HL-60 (cell line): ENCODE measurements at places on chromosomes 7 and 10.

- DNase-seq: no peak
Measured at GRCh38 chr7:81231301-81231838, 312.5 kb upstream of the SEMA3C start.

GRCh38 chr7:18225067-18225466 is 197.4 kb upstream of the PRPS1L1 start:
- DNase-seq: no peak

GRCh38 chr10:112177247-112177646 is 6.3 kb downstream of the GPAM start:
- no peak for DNase-seq

DNA sequence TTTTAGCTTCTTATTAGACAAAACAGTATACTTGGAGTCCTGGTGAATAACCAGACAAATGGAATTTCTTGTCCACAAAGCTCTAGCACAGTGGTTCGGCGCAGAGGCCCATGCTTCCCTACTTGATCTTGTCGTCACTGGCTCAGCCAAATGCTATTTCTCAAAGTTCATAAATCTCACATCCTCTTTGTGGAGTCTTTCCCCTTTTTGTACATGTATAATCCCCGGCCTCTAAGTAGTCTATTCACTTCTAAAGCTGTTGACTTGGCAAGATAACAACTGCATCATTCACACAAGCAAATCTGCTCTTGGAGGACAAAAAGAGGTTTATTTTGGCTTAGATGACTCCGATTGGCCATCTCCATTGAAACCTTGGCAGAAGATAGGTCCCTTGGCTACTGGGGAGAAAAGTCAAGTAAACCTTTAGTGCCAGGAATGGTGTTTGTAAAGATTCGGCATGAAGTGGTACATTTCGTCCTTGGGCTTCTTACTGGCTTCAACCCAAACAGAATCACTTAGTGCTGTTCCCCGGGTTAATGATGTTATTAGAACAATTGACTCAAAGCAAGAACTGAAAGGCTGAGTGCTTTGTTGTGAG is 5.1 kb upstream of the AKR1E2 start:
- no peak for DNase-seq

DNA sequence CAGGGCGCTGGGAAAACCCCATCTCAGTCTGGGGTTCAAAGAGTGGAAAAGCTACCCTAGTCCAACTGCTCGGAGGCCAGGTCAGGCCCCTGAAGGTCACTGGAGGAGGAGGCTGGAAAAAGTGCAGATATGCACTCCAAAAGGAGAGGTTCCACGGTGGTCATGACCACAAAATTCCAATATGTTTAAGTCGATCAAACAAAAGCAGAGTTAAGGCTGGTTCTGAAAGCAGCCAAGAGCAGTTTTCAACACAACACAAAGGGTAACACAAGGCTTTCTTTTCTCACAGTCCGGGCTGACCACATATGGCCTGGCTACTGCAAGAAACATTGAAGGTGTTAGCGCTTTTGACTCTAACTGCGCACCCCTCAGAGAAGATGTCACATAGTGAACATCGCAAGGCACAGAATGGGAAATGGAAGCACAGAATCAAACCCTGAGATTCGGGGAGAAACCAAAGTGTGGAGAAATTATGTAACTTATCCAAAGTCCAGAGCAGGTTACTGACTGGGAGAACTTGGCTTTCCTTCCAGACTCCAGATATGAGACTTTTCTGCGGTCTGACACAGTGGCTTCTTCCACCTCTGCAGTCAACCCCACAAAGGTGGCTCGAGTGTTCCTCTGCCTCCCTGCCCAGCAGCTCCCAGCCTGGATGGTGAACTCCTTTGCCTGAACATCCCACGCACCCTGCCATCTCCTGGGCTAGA is 1.3 kb upstream of the GRB10 start:
- DNase-seq: no peak

GRCh38 chr10:122949296-122949695 is 4.7 kb downstream of the C10orf88 start:
- no peak for DNase-seq

- no peak for DNase-seq
Measured at GRCh38 chr10:88181902-88182600, 318.6 kb downstream of the PTEN start.

DNA sequence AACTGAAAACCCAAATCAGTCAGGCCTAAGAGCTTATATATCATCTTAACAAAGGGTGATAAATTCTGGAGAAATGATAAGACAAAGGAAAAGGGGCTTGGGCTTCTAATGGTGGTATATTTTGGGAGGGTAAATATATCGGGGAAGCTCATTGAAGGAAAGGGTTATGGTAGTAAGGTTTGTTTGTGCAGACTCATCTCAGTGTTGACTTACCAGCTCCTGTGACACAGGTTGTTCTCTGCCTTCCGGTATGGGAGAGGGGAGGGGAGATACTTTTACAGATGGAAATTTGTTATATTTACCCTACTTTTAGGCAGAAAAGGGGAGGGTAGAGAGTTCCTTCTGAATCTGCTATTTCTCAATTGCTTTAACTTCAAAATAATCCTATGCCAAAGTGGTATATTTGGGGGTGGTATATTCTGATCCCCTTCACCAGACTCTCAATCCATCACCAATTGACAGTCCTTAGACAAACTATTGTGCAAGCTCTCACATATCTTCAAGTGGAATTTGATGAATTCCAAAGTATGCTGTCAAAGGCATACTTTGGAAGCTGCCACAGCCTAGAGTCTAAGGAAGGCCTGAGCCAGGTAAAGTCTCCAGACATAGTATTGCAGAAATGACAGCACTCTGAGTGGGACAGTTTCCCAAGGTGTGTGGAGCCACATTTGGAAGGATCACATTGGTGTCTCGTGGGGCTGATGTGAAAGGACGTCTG is 13.3 kb upstream of the PAPSS2 start:
- no peak for DNase-seq

GRCh38 chr10:131658476-131659110 is 242.2 kb upstream of the PPP2R2D start:
- DNase-seq: no peak

DNA sequence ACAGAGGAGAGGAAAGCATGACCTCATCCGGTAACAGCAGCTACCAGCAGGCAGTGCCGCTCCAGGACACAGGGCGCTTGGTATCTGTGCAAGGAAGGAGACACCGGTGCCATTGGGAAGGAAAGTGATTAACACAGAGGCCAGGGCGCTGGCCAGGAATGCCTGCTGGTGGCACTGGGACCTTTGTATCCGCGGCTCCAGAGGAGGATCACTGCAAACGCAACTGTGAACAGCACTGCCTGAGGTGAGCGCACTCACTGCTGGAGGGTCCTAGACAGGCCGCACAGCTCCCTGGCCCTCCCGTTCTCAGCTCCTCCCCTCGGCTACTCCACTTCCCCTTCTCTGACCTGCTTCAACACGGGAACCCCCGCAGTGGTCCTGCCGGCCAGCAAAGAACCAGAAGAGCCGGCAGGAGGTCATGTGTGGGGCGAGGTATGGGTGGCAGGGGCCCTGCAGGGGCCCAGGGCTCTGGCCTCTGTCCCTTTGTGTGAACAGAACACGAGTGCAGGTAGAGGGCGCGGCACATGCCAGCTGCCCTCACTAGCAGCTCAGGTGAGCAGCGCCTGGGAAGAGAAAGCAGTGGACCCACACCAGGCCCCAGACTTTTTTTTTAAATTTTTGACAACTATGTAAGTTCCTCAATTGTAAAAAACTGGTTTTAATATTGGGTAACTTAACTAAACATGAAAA is 107.6 kb downstream of the VIPR2 start:
- DNase-seq: no peak

DNA sequence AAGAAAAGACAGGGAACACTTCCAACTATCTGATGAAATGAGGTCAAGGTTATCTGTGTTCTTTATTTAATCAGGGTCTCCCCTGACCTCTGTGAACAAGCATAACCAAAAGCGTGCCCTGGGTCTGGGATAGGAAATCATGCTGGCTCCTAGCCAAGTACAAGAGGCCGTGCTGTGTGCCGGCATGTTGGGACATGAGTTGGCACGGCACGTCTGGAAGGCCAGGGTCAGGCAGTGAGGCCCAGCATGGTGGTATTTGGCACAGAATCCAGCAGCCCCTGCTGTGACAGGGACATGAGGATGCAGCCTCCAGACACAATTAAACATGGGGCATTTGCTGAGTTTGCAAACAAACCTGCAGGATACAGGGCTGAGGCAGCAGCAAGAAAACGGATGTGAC is 320.4 kb downstream of the PLXNA4 start:
- no peak for DNase-seq

GRCh38 chr10:75019370-75019769 is 92.1 kb upstream of the SAMD8 start:
- peak; percentile 26 for DNase-seq

DNA sequence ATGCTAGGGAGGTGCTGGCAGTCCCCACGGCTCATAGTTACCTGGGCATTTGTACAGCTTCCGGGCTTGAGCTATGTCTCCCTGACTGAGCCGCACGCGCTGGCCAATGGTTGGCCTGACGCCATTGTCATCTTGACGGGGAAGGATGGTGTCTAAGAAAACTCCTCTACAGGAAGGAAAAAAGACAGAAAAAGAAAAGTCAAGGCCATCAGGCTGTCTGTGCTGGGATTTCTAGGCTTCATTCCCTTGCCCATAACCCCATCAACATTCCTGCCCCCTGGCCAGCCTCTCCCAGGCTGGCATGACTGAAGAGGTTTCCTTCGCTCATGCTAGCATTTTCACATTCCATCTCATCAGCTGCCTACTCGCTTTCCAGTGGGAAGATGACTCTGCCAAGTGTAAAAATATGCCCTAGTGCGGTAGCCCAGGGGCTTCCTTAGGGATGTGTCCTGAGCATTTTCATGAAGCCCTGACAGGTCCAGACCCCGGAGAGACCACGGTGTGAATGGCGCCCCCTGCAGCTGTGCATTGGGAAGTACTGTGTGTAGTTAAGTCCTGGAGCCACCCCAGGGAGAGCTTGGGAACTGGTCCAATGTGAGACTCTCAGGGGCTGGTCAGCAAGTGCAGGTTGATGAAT is 54.5 kb upstream of the OPALIN start:
- DNase-seq: no peak

DNA sequence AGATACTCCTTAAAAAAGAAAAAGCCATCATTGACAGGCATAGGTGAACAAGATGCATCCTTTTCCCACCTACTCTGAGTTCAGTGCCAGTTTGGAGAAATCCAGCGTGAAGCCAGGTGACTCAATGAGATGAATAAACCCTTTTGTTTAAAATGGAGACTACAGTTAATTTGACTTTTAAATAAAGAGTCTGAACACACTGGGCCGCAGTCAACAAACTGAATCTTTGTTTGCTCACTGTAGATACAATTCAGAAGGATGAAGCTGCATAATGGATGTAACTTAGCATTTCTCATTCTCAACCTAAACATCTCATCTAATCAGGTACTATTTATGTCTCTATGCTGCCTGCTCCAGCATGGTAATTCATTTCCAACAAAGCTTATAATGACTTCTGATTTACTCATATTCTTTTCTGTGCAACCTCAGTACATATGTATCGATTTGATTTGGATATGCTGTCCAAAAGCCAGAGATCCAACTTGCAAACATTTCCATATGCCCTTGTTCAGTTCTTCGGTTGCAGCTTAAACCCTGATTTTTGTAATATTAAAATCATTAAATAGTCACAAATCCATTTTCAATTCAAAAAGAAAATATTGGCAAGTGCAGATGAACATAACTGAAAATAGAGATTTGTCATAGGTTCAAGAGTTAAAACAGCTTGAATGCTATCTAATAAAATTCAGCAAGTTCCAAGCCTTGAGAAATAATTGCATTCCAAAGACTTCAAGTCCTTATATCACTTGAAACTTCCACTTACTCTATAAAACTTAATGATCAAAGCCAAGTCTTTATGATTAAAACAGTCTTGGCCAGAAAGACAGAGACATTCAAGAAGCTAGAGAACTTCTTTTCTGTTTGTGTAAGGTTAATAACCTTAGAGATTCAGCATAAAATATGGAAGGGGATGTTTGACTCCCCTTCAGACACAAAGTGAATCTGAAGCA is 67.8 kb downstream of the CPVL start:
- DNase-seq: no peak

- DNase-seq: no peak
Measured at GRCh38 chr7:29891766-29892165, 85.5 kb downstream of the WIPF3 start.

GRCh38 chr7:73844131-73844547 is 1.8 kb upstream of the METTL27 start:
- DNase-seq: no peak

DNA sequence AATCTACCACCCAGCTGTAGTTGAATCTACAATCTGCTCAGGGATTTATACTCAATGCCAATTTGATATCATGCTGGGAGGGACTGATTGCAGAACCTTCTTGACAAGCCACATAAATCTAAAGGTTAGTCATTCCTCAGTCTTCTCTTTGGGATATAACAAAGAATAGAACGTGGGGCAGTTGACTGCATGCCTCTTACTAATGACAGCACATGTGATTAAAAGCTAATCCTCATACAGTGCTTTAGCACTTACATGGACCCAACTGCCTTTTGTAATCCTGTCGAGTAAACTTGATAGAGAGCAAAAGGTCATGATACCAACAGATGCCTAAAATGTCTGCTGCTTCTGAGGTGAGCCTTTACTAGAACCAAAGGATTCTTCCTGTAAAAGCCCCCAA is 12.3 kb downstream of the KLHL7 start:
- DNase-seq: no peak

DNA sequence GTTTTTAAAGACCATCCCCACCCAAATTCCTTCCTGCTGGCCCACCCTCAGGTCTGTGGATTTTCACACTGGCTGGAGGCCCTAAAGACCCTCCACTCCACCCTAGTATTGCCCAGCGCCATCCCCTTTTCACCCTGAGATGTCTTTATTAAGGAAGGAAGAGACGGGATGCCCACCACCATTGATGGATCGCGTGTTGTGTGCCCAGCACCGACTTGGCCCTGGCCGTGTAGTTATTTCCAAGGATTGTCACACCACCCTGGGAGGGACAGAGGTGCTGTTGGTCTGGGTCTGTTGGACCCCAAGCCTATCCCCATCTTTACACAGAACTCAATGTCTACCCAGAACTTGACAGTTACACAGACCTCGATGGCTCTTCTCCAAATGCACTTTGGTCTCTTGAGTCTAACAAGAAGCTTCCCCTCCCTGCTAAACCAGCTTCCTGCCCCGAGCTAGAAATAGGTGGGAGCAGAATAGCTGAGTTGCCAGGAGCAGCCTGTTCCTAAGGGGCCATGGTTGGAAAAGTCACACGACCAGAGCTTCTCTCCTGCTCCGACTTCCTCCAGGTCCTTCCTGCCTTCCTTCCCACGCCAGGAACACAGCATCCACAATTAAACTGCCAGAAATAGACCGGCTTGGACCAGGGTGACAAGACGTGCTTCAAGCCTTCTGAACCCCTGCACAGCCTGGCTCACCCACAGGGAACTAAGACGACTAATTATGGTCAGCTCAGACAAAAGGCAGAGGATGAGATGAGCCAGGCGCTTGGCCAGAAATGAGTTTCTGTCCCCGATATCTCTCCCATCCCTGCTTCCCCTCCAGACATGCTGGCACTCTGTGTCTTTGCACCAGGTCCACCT is 139.5 kb upstream of the CHST15 start:
- DNase-seq: no peak

GRCh38 chr10:63631991-63632390 is 110.8 kb downstream of the REEP3 start:
- no peak for DNase-seq

- DNase-seq: no peak
Measured at GRCh38 chr7:72098807-72099580, 313.1 kb downstream of the CALN1 start.
